ENCODE measurements at places on chromosomes 6 and 20.

DNA sequence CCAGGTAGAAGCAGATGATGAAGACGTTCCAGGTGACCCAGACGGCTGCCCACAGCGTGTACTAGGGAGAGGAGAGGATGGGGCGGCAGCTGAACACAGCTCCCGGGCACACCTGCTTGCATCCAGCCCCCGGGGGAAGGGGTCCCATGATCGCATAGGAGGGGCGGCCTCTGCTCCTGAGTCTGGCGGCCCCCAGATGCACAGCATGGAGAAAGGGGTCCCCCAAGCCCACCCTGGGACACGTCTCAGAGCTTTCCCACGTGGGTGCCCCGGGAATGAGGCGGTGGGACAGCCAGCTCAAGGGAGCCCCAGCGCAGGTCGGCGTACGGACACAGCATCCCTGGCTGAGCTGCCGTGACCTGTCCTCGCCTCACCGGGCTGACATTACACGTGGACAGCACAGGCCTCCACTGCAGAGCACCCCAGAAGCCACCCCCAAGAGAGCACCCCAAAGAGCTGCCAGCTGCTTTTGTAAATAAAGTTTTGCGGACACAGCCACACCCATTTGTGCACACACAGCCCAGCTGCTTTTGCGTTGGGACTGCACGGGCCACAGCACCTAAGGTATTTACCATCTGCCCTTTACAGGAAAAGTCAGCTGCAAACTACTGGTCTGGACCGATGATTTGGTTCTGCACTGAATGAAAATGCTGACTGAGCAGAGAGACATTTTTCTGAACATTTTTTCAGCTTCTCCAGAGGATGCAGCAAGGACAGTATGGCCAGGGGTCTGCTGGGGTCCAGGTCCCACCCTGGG, 5.2 kb downstream of the NKAIN4 start:
- DNase-seq: no peak
- H3K36me3 ChIP-seq: no peaks in the 10 kb centered on the region
- peaks cover 12% of the 10 kb centered on the region for H3K27me3 ChIP-seq
- no peak overlapping the region for H3K27ac ChIP-seq
- peaks cover 23% of the 10 kb centered on the region for H3K4me1 ChIP-seq

DNA sequence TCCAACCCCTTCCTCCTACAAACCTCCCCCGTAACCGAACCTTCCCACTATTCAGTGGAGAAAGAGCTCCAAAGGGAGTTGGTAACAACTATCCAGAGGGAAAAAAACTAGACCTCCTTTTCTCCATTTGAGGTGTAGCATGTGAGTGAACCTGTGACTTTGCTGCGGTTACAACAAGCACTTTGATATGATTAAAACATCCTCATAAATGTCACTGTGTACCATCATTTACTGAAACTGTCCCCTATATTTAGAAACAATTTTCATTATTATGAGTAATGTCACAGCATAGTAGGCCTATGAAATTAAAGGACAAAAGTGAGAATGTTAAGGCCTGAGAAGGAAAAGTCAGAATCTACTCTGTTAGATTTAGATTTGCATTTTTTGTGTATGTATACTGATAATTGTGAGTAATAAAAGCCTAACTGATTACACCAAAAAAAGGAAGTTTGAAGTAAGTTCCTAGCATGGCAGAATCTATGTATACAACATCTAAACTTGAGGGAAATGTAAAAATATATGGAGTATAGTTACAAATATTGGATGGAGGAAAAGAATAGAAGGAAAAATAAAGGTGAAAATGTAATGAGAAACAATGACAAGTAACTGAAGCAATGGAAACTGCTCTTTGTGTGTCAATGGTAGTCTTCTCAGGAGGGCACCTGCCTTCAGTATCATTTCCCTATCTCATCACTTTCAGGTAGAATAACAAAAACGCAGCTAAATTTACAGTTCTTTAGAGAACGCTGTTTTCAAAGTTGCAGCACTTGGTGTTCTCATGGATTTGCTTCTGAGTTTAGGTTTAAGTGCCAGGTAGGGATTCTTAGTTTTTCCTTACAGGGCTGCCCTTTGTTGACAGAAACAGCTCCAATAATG, 145.9 kb downstream of the IMPG1 start:
- H3K27ac ChIP-seq: no peak overlapping the region
- no peaks in the 10 kb centered on the region for H3K4me1 ChIP-seq
- DNase-seq: no peak

- peaks cover 14% of the 10 kb centered on the region for H3K4me1 ChIP-seq
- H3K4me3 ChIP-seq: peak overlapping the region; percentile 89
- peaks cover 34% of the 10 kb centered on the region for H3K27me3 ChIP-seq
- no peak overlapping the region for H3K27ac ChIP-seq
- no peaks in the 10 kb centered on the region for H3K36me3 ChIP-seq
- DNase-seq: peak; percentile 99
These were observed 588 bp upstream of the ACSS2 start for GRCh38 chr20:34875642-34876405.

GRCh38 chr20:57187068-57187634, 79.3 kb downstream of the BMP7 start:
- H3K4me1 ChIP-seq: no peaks in the 10 kb centered on the region
- H3K4me3 ChIP-seq: no peak overlapping the region
- no peak overlapping the region for H3K27ac ChIP-seq
- DNase-seq: no peak
- H3K27me3 ChIP-seq: no peaks in the 10 kb centered on the region

DNA sequence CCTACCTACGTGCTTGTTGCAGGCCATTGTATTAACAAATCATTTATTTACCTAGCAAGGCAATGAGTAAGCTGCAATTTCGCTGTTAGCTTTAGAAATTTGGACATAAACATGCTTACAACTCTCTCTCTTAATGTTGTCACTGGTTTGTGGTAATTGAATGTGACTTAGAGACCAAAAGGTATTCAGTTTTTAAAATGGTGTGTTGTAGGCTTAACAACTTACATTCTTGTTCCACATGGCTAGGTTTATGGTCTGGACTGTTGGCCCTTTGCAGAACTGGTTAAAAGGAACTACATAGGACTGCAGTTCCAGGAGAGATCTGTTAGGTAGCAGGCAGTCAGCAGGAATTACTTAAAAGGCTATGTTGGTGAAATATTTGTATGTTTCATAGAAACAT, 10.3 kb upstream of the CTAGE9 start:
- H3K36me3 ChIP-seq: no peaks in the 10 kb centered on the region
- no peaks in the 10 kb centered on the region for H3K27me3 ChIP-seq
- no peaks in the 10 kb centered on the region for H3K4me1 ChIP-seq
- DNase-seq: no peak
- H3K27ac ChIP-seq: no peak overlapping the region

GRCh38 chr20:19937218-19937617, 79.9 kb upstream of the NAA20 start:
- H3K27me3 ChIP-seq: no peaks in the 10 kb centered on the region
- no peak for DNase-seq
- H3K36me3 ChIP-seq: no peaks in the 10 kb centered on the region
- no peaks in the 10 kb centered on the region for H3K4me1 ChIP-seq
- no peak overlapping the region for H3K4me3 ChIP-seq
- no peak overlapping the region for H3K27ac ChIP-seq

- H3K27me3 ChIP-seq: no peaks in the 10 kb centered on the region
- no peaks in the 10 kb centered on the region for H3K36me3 ChIP-seq
- H3K4me1 ChIP-seq: no peaks in the 10 kb centered on the region
These were observed 116.2 kb downstream of the RWDD2A start for GRCh38 chr6:83309344-83309743.

GRCh38 chr20:12076200-12076599, 158.5 kb downstream of the BTBD3 start:
- H3K27ac ChIP-seq: no peak overlapping the region
- no peaks in the 10 kb centered on the region for H3K36me3 ChIP-seq
- H3K27me3 ChIP-seq: no peaks in the 10 kb centered on the region
- H3K4me1 ChIP-seq: peaks cover 12% of the 10 kb centered on the region
- H3K4me3 ChIP-seq: no peak overlapping the region

GRCh38 chr6:34839666-34840352, 47.9 kb downstream of the BLTP3A start:
- H3K4me1 ChIP-seq: no peaks in the 10 kb centered on the region
- H3K27me3 ChIP-seq: no peaks in the 10 kb centered on the region
- no peak overlapping the region for H3K27ac ChIP-seq
- no peak for DNase-seq
- H3K36me3 ChIP-seq: no peaks in the 10 kb centered on the region

DNA sequence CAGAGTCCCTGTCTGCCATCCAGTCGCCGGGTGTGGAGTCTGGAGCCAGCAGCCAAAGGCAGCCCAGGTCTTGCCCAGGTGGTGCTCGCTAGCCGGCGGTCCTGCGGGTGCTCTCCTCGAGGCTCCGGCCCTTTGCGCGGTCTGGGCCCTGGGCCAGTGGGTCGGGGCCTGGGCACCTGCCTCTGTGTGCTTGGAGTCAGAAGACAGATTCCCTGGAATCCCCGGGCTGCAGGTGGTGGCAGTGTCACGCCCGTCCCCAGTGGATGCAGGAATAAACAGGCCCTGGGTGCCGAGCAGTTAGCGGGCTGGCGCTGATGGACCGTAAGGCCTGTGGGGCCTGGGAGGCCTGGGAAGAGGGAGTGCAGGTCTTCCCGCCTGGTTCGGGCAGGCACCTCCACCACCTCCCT, 5.3 kb downstream of the SS18L1 start:
- no peak overlapping the region for H3K27ac ChIP-seq
- no peak overlapping the region for H3K4me3 ChIP-seq
- H3K36me3 ChIP-seq: no peaks in the 10 kb centered on the region
- DNase-seq: no peak

- H3K36me3 ChIP-seq: no peaks in the 10 kb centered on the region
- H3K4me3 ChIP-seq: no peak overlapping the region
- H3K27me3 ChIP-seq: no peaks in the 10 kb centered on the region
- no peak for DNase-seq
- H3K27ac ChIP-seq: no peak overlapping the region
- H3K4me1 ChIP-seq: no peaks in the 10 kb centered on the region
These were observed 357.9 kb downstream of the FARS2 start for GRCh38 chr6:5619249-5619648.

GRCh38 chr20:40942006-40942405, 86.6 kb upstream of the TOP1 start:
- peaks cover 4% of the 10 kb centered on the region for H3K4me1 ChIP-seq
- H3K27me3 ChIP-seq: no peaks in the 10 kb centered on the region
- no peak overlapping the region for H3K27ac ChIP-seq
- no peak for DNase-seq
- H3K36me3 ChIP-seq: no peaks in the 10 kb centered on the region

- H3K27me3 ChIP-seq: peaks cover 6% of the 10 kb centered on the region
- H3K27ac ChIP-seq: no peak overlapping the region
- no peaks in the 10 kb centered on the region for H3K36me3 ChIP-seq
- H3K4me3 ChIP-seq: no peak overlapping the region
- no peak for DNase-seq
- no peaks in the 10 kb centered on the region for H3K4me1 ChIP-seq
These were observed 36.9 kb upstream of the SLCO4A1 start for GRCh38 chr20:62605236-62605943.

DNA sequence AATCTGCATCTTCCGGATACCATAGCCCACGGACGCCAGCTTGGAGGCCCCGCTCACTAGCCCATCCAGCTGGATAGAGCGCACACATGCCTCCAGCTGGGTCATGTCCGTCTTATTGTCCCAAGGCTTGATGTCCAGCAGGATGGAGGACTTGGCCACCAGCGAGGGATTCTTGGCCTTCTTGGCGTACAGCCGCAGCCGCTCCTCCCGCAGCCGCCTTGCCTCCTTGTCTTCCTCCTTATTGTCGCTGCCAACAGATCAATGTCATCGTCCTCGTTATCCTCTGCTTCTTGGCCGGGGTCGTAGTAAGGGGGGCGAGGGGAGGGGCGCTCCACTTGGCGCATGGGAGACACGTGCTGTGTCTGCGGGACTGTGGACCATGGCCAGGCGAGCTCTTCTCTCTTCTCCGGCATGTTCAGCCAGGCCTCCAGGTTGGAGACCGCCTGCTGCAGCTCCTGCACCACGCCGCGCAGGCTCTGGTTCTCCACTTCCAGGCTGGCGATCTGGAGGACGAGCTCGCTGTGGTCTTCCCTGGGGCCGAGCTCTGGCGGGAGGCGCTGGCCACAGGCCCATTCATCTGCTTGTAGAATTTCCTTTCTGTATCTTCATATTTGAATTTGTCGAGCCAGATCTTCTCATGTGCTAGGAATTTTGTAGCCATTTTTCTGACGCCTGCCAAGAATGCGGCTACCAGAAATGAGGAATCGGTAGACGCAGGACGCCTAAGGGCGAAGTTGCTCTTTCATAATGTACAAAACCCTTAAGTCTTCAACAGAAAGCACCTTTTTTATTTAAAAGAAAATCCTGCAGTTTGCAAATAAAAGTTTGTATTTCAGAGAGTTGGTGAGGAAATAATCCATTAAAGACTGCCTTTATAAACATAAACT, 60.1 kb upstream of the PTPRK start:
- no peaks in the 10 kb centered on the region for H3K27me3 ChIP-seq
- H3K4me3 ChIP-seq: no peak overlapping the region
- DNase-seq: no peak
- peaks cover 8% of the 10 kb centered on the region for H3K4me1 ChIP-seq
- no peaks in the 10 kb centered on the region for H3K36me3 ChIP-seq

DNA sequence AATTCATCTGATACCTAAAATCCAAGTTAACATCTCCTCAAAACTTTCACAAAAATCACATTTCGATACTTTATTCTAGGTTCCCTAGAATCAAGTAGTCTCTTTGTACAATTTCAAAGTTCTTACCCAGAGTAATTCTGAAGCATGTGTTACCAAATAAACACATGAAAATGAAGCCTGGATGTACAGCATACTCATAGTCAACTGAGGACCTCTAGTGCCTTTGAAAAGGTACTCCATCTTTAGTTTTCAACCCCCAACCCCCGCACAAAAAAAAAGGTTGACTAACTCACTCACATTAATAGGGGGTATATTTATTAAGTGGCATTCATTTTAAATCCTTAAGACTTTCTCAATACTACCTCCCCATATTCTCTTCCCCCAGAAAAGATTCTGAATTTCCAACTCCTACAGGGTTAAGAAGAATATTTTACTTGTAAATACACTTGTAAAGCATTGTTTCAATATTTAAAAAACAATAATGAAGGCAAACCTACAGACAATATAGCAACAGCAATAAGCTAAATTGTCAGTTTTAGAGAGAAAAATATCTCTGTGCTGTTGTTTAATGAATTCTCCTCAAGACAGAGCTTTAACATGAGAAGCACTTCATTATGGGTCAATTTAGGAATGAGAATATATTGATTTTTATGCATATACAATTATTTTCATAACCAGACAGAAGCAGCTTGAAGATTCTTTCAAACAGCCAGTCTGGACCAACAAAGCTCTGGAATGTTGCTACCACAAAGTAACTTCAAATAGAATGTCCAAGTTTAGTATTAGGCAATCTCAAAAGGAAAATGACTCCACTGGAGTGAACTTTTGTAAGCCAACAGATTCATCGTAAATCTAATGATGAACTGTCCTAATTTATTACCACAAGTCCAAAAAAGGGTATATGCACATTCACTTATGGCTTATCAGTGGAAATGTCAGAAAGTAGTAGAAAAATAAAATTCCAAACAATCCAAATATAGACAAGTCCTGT, 3.3 kb downstream of the PLN start:
- no peak overlapping the region for H3K4me3 ChIP-seq
- H3K4me1 ChIP-seq: no peaks in the 10 kb centered on the region
- H3K27ac ChIP-seq: no peak overlapping the region
- H3K27me3 ChIP-seq: no peaks in the 10 kb centered on the region
- no peaks in the 10 kb centered on the region for H3K36me3 ChIP-seq

DNA sequence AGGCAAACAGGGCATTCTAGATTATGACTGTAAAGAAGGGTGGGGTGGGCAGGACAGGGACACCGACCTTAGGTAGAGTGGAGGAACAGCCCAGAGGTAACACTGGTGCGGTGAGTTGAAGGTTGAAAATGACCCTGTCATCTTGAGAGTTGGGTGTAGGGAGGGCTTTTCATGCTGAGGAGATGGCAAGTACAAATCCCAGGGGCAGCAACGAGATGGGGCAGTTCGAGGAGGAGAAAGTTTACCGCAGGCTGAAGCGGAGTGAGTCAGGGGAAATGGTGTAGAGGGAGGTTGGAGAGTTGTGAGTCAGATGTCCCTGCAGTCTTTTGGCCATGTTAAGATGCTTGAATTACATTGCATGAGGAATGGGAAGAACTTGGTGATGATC, 101.1 kb downstream of the HIVEP1 start:
- H3K4me3 ChIP-seq: no peak overlapping the region
- no peaks in the 10 kb centered on the region for H3K27me3 ChIP-seq
- no peak for DNase-seq
